ENCODE measurements at places on chromosomes 4 and X.
A peak's percentile ranks its signal among the peaks of the same experiment; 100 is the strongest.

GRCh38 chr4:38819569-38819968, 15.0 kb upstream of the TLR1 start:
- DNase-seq: no peak

GRCh38 chr4:140243278-140243753, 89.3 kb upstream of the MAML3 start:
- DNase-seq: no peak

DNA sequence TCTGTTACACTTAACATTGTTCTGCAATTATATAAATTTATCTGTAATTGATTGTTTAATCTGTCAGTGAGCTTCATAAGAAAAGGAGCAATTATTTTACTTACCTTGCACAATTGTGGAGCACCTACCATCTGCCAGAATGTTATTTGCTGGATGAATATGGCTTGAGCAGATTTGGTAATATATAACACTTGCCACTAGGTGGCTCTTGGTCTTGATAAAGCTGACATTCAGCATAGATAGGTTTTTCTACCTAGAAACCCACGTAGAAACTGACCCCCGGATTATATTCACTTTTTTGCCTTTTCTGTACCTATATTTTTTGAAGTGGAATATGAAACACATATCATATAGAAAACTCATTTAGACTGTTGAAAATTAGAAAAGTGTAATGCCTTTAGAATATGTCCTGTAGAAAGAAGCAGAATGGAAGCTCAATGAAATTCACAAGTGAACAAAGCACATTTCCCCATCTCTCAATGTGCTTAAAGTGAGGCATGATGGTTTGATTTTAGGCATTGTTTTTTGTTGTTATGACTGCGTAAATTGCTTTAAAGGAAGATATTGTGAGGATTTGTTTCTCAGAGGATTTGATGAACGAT, 9.5 kb downstream of the RBPJ start:
- no peak for DNase-seq

DNA sequence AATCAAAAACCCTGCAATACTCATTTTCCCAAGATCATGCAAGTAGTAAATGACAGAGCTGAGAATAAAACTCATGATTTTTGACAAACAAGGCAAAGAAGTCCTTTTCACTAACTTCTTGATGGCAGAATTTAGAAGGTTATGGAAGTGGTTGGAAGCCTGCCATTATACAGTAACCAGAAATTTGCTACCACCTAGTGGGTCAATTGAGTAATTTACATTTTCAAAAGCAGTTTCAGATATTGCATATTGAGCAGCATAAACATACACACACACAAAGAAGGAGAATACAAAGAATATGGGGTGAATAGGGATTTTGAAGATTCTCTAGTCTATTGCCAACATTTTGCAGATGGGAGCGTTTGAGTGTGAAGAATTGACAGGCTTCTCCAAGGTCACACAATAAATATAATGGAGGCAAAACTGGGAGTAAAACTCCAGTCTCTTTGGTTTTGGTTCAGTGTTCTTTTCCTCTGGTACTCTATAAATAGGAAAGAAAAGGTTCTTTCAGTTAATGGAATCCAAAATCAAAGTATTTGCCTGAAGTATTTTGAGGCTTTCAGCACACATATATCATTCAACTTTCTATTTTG, 70.2 kb downstream of the GC start:
- DNase-seq: peak; percentile 41

- peak; percentile 67 for DNase-seq
These were observed 346.6 kb downstream of the CENPC start for GRCh38 chr4:67198727-67199126.

GRCh38 chr4:60744767-60745166, 455.4 kb upstream of the ADGRL3 start:
- no peak for DNase-seq

DNA sequence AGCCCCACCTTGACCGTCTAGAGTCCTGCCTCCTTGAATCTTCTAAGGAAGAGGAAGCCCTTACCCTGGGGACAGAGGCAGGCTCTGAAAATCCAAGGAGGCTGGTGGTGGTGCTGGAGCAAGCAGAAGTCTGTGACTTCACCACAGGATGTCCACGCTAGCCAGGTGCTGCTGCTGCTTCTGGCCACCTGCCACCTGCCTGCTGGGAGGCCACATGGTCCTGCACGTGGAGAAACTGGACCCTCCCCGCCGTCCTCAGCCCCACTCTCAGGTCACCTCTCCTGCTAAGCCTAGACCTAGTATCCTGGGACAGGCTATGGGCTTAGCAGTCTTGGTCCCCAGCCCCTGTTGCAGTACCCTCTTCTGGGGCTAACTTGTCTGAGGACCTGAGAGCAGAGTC, 15.8 kb downstream of the TMEM31 start:
- no peak for DNase-seq

DNA sequence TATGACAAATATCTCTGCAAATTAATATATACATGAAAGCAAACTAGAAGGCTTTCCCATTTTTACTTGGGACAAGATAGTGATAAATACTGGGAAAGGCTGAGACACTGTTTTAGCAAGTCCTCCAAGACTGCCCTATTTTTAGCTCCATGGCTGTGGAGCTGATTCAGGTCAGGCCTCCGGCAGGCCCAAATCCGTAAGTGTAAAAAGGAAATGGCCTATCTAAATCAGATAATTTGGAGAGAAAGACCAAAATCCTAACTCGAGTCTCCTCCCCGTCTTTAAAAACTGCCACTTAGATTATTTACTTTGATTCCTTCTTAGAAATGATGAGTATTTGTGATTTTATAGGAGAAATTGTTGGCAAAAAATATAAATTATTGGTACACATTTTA, 2.9 kb downstream of the OTUD4 start:
- DNase-seq: no peak

GRCh38 chr4:76905521-76905920, 7.6 kb upstream of the SOWAHB start:
- no peak for DNase-seq

DNA sequence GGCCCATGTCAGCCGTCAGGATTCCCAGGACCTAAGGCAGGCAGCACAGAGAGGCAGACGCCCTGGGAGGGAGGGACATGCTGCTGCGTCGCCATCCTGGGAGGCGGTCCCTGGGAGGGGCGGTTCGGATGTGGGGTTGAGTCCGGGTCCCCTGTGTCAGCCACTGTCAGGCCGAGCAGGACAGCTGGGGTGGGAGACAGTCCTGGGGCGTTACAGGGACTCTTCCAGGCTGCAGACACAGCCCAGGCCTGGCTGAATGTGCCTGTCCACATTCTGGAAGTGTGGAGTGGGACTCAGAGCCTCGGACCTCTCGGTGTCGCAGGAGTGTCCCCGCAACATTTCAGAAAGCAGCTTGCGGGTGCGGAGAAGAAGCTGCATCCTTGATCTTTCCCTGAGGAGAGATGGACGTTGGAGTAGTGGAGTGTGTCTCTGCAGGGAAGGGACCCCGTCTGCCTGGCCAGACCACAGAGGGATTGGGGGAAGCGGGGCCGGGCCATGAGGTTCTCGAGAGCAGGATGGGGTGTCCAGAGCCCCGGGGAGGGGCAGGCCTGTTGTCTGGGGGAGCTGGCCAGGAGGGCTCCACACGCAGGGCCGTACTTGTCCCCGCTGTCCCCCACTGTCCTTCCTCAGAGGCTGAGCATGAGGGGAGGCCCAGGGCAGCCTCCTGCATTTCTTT, 6.1 kb downstream of the AKAP17A start:
- no peak for DNase-seq

All from T47D (cell line).